ENCODE measurements at places on chromosomes 5 and 9.

DNA sequence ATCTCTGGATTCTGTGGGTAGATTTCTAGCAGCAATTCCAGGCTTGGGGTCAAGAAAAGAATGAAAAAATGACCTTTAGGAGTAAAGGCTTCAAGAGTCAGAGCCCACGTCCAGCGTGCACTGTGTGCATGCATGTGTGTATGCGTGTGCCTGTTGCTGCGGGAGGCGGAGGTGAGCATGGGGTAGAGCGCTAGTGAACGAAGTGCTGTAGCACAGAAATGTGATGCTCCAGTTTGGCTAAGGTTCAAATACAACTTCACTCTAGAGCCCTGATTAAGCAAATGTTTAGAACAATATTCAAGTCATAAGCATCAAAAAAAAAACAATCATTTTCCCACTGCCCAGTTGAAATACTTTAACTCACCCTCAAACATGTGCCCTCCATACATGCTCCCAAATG, 403.9 kb downstream of the ZNF608 start:
- no peak for DNase-seq

- DNase-seq = no peak
These were observed 83.3 kb upstream of the ZBTB43 start for GRCh38 chr9:126721564-126721981.

DNA sequence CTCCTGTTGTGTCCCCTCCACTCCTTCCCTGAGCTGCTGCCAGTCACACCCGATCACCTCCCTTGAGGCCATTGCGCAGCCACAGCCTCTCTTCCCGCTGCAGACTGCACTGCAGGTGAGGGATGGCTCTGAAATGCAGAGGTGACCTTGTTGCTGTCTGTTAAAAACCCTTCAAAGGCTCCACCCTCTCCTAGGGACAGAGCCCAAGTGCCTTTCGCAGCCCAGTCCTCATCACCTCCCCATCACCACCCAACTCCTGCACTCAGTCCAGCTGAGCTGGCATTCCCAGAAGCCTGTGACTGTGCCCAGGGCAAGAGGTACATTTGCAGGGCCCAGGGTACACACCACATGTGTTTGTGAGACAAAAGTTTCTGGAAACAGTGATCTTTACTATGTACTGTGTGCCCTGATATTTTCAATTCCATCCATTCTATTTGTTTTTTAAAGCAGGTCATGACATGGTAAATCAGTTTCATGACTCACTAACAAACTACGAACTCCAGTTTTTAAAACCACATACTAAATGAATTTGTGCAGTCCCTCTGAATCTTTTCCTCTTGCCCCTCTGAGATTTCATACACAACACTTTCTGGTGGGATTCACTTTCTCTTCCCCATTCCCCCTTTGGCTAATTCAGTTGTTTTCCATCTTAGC, 73.0 kb upstream of the SPOCK1 start:
- no peak for DNase-seq

DNA sequence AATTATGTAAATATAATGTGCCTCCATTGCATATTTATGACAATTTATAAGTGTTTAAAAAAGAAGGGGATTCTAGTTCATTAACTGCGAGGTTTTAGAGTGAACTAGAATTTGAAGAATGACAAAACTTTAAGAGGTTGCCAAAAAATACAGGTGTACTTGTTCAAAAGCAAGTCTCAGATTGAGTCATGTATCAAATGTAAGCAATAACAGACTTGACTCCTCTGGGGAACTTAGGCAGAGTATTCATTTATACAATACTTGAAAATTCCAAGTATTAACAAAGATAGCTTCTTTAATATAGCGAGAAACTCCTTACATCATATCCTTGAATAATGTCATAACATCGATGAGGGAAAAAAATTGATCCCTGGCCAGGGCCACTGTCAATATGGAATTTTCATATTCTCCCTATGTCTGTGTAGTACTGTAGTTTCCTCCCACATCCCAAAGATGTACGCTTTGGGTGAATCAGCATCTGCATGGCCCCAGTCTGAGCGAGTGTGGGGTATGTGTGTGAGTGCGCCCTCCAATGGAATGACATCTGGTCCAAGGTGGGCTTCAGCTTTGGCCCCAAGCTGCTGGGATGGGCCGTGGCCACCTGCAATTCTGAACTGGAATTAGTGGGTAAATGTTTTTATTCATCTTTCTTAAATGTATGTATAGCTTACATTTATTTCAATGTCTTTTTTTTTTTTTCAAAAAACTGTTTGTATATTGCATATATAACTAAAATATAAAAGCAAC, 70.1 kb downstream of the RIC1 start:
- DNase-seq = no peak

- no peak for DNase-seq
These were observed 754 bp downstream of the GFPT2 start for GRCh38 chr5:180352116-180353047.

DNA sequence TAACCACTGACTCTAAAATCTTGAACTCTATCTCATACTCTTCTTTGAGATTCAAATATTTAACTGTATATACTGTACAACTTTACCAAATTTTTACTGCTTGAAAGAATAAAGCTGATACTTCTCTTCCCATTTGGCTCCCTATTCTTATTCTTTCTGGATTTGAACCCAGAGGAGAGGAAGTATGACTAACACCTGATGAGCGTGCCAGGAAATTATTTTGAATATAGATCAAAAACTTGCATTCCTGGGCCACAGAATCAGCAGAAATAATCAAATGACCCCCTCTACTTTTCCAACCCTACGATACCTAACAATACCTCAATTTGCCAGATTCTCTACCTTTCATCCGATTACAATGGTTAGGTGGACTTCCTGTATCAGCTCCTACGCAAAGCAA, 285.8 kb downstream of the ISL1 start:
- no peak for DNase-seq

DNA sequence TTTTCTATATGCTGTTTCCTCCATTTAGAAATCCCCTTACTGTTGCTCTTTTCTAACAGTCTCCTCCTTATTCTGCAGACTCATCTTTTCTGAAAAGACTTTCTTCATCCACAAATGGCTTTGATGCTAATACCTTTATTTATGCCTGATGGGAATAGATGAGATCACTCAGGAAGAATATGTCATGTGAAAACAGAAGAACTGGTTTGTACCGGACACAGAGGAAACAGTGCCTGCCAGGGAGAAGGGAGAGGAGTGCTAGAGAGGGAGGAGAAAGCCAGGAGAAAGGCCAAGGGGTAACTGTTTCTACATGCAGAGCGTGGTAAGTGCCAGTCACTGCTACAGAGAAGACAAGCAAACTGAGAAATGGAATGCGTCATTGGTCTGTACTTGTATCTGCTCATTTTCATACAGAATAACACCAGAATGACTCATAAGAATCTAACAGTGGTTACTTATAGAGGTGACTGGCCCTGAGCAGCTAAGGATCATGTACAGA, 45.9 kb upstream of the PJA2 start:
- DNase-seq = no peak

- no peak for DNase-seq
These were observed 126.3 kb downstream of the HMHB1 start for GRCh38 chr5:143938230-143938629.

DNA sequence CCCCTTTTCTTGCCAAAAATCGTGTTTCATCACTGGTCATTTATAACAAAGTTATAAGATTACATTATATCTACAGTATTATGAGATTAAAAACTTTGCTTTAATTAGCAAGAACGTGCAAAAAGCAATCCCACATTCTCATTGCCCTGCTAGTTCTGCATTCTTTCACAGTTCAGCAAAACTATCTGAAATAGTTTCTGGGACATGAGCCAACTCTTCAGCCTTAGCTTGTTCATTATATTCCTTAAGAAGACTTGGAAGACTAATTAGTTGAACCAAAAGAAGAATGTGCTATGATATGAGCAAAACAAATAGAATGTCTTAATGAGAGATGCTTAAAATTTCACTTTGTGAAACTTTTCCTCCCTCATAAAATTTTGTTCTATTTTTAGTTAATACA, 76.7 kb downstream of the ITGA1 start:
- DNase-seq = no peak

DNA sequence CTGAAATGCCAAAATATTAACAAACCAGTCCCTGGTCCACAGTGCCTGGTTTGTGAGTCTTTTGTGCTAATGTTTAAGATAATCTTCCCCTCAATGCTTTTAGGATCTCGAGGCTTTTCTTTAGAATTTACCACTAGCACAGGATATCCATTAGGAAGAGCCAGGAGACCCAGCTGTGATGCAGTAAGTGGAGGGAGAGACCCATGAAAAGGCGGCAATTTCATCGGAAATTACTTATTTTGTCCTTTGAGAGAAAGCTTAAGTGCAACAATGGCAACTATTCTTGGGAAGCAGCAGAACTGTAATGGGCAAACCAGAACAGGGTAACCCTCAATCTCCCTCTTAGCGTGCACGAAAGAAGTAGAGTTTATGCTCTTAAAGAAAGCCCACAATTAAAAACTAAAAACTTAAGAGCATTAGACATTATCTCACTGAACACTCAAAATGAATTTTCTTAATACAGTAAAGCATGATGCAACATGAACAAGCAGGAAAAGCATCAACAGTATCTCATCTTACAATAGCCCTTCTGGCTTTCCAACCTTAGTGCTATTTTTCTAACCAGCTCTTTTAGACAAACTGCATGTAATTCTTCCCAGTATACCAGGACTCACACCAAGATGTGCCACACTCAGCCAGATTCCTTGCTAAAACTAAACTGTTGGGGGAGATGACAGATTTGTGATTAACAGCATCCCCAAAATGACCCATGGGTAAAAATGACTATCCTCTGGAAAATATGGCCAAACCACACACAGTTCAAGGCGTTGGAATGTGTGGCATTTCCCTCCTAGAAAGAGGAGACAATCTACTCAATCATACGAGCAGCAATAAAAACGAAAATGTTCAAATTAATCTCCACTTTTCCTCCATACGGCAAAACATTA, 36.4 kb downstream of the PWWP2A start:
- no peak for DNase-seq

All from NB4 (cell line).